ENCODE measurements at places on chromosomes 3 and 15.

- DNase-seq: no peak
These were observed 18.5 kb downstream of the ALCAM start for GRCh38 chr3:105385179-105385578.

GRCh38 chr3:158313338-158313927 lies 203.5 kb downstream of the RSRC1 start:
- peak; percentile 28 for DNase-seq

DNA sequence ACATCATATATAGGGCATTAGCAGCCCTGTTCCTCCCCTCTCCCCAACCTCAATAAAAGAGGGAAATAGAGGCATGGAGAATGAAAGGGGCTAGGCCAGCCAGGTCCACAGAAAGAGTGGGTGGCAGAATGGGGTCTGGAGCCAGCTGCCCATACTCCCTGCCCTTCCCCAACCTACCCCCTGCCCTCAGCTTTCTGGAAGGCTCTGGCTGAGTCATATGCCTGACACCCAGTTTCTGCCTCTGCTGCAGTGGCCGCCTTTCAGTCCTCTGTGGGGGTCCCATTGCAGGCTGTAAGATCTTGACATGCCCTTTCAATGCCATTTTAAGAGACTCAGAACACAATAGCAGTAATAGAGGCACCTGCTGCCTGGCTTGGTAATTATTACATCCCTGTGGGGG lies 95.7 kb downstream of the LINGO1 start:
- no peak for DNase-seq

DNA sequence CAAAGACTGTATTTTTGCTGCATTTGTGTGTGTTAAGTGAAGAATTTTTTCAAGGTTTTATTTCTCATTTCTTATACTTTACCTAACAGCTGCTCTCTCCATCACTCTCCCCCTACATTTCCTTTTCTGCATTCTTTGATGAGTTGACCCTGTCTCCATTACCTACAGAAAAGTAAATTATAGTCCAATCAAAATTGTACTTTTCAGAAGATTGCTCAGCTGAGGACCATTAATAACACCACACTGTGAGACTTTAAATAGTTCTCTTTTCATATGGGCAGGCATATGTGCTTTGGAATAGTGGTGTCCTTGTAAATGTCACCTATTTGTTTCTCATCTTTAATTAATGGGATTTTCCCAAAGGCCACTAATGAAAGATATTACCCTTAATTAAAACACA lies 234.7 kb upstream of the GPR149 start:
- DNase-seq: no peak

DNA sequence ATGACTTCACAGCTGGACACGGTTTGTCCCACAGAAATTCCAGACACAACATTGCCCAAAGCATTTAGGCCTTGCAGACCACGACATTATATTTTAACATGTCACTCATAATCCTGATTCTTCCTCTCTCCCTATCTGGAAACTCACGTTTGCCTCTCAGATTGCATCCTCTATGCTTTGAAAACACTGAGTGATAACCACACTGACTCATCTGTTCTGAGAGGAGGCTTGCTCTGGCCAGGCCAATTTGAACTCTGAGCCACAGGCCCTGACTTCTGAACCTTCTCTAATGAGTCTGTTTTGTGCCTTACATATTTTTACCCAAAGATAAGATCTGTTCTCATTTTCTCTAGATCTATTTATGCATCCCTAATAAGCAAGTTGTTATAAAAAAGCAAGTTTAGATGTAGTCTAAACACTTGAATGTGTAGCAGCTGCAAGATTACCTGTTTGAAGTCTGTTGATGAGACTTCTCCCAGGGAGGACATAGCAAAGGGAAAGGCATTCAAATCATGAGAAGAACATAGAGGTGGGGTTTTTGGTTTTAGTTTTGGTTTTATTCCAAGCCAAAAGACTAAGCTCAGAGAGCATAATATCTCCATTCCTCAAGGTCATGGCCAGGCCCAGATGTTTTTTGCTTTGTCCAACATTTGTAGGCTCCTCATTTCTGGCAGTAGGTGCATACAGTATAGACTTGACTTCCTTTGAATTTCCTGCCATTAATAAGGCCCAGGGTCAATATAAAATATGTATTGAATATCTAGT lies 234.4 kb upstream of the LRTM1 start:
- no peak for DNase-seq

DNA sequence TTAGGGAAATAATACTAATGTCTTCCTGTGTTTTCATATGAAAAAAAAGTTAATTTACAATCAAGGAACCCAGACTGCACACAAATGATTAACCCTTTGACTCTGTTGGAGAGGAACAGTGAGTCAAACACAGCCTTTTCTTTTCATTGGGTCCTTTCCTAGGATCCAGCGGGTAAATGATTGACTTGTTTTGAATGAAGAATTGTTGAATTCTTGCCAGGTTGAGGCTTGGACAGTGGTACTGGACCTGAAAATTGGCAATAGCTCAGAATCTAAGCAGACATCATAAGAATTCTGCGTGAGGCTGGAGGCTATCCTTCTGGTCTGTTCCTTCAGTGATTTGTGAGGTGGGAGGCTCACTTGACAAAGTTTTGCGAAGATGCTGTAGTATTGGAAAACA lies 143.0 kb downstream of the RYR3 start:
- no peak for DNase-seq

DNA sequence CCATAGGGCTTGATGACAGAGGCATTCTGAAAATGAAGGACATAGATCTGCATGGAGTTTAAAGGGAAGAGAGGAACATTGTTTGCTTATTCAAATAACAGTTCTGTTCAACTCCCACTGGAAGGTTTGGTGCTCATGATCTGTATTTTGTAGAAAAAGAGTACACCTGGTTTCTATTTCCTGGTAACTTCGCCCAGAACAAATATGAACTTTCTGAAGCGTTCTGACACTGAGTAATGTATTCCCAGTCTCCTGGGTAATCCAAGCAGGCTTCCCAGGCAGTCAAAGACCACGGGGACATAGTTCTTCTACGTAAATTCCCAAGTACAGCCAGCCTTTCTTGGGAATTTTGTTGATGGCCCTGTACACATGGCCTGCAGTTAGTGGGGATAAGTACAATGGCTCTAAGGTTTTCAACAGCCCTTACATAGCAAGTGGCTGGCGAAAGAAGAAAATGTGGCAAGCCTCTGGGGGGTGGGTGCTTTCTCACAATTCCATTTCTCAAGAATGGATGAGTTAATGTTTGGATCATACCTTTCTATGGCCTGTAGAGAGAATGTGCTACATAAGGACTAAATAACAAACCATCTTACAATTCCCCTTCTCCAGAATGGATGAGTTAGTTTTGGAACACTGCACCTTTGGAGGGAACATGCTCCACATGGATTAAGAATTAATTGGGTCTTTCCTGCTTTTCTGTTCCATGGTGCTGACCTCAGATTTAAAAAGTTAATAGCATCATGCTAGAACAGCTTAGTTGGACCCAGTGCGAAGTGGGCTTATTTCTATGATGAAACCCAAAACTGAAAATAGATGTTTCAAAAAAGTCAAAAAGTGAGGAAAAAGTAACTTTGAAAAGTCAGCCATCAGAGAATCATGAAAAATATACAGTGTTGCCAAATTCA lies 52.7 kb downstream of the COL6A6 start:
- DNase-seq: no peak

DNA sequence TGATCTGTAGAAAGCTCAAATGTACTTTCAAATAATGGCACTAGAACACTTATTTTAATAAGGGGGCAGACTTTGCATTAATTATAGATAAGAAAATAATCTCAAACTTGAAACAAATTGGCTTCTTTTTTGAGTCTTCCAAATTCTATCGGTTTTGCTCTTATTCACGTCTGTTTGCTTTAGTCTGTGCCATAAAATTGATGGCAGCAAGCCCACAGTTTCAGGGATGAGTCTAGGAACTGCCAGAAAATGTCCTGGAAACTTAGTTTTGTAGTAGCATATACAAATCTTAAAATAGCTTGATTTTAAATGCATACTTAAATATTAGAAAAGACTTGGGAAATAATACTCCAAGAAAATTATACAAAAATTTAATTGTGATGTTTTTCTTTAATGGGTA lies 39.7 kb downstream of the BCHE start:
- DNase-seq: peak; percentile 90

- no peak for DNase-seq
These were observed 413.6 kb downstream of the ROBO1 start for GRCh38 chr3:79354179-79354688.

DNA sequence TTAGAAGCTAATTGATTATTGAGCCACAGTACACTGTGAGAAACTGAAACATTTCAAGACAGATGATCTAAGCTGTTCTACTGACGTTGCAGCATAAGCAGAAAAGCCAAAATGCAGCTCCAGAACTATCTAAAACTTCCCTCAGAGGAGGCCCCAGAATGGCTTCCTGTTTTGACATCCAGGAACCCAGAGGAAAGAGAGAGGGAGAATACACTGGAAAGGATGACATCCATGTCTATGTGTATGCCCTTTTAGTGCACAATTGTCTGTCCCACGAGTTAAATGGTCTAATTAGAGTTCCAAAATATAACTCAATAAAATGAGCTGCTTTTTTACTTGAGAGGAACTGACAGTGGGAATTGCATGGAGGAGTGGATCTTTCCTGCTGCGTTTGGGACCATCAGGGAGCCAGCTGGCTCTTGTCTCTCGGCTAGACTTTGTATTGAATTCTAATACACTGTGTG lies 688.1 kb downstream of the ZNF385D start:
- DNase-seq: no peak

DNA sequence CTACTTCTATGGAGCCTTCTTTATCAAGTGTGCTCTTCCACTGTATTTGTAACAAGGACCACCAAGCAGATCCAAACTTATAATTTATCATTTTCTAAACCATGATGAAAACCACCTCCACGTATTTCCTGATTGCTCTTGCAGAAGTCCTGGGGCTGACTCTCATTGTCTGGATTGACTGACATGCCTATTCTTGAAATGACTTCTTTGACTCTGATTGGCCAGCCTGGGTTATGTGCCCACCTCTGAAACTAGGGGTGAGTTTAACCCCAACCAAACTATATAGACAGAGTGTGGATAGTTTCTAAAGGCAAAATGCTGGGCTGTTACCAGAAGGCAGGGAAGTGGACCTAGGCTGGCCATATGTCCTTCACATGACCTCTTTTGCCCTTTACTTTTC lies 12.7 kb downstream of the TMPRSS7 start:
- DNase-seq: no peak

DNA sequence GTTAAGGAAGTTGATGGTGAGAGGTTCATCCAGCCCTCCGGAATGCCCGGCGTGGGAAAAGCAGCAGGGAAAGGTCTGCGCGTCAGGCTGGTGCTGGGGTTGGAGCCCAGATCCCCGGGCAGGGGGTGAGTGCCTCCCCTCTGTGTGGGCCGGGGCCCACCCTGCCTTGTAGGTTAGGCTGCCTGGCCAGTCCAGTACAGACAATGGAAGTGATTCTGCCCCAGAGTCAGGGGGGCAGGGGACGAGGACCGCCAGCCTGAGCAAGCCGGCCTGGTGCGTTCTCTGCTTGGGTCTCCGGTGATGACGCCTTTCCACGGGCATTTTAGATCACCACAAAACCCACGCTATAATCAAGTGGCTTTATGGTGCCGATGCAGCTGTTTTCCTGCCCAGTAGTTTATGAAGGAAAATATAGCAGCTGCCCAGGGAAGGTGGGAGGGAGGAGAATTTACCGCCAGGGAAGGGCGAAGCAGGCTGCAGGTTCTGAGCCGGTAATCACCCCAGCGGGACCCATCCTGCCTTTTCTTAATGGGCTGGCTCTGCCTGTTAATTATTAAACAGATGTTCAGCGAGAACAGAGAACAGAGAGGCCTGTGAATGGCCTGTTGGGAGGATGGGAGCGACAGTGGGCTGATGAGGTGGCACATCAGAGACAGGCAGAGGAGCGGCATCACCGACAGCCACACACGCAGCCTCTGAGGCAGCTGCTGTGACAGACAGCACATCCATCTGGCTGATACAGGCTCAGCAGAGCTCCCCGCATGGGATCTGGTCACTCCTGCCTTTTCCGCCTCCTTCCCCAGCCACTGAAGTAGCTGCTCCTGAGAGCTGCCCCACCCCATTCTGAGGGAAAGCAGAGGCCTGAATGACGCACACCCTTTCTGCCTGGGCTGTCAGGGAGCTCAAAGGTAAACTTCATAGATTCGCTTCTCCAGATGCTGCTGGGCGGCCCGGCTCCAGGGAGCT lies 35.2 kb downstream of the BDH1 start:
- DNase-seq: peak; percentile 49

GRCh38 chr3:197003461-197004385 lies 25.9 kb downstream of the MELTF start:
- DNase-seq: peak; percentile 49

GRCh38 chr15:94253742-94254141 lies 22.4 kb downstream of the MCTP2 start:
- DNase-seq: no peak

DNA sequence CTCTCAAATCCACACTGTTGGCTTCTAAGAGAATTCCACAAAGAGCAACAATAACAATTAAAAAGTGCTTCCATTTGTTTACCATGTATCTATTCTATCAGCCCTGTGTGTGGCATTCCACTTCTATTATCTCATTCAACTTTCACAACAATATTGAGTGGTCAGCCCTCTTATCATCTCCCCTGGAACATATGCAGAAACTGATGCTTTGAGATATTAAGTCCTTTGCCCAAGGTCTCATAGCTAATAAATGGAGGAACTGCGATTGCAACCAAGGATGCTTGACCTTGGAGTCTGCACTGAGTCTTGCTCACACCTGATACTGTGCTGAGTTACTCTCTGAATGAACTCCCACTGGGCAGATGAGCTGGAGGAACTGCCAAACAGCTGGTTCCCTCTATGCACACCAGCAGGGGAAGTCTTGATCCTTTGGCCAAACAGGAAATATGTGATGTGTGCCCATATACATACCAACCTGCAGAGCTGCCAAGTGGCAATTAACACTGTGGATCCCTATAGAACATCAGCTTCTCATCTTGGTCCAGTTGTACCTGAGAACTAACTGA lies 144.7 kb upstream of the WNT5A start:
- DNase-seq: no peak

DNA sequence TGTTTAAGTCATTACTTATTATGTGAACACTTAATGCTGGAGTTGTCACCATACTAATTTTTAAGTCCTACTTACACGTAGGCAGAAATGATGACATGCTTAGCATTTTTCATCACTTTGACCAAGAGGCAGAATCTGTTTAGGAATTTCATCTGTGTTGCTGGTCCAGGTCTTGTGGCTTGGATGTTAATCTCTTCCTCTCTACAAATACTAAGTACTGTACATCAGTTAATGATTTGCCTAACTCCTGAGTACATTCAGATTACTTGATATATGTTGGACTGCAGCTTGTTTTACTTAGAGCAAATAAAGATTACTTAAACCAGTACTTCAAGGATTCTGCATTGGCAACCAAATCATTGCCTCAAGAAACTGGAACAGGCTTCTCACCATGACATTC lies 8.6 kb downstream of the SNRK start:
- DNase-seq: no peak

Data from brain (organoid and tissue), 16 donors.